GM04503 (cell line): ENCODE measurements at places on chromosomes 11 and 22.

DNA sequence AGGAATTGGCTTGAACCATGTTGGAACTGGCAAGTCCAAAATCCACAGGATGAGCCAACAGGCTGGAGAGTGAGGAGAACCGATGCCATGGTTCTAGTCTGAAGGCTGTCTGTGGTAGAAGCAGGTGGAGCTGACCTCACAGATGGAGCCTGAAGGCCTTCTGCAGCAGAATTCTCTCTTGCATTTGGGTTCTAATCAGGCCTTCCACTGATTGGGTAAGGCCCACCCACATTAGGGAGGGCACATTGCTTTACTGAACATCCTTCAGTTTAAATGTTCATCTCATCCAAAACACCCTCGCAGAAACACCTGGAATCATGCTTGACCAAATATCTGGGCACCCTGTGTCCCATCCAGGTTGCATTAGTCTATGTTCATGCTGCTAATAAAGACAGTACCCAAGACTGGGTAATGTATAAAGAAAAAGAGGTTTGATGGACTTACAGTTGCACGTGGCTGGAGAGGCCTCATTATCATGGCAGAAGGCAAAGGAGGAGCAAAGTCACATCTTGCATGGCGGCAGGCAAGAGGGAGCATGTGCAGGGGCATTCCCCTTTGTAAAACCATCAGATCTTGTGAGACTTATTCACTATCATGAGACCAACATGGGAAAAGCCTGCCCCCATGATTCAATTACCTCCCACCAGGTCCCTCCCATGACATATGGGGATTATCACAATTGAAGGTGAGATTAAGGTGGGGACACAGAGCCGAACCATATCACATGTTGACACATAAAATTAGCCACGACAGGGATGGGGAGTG, 15.9 kb downstream of the SMIM38 start:
- no peak for DNase-seq

DNA sequence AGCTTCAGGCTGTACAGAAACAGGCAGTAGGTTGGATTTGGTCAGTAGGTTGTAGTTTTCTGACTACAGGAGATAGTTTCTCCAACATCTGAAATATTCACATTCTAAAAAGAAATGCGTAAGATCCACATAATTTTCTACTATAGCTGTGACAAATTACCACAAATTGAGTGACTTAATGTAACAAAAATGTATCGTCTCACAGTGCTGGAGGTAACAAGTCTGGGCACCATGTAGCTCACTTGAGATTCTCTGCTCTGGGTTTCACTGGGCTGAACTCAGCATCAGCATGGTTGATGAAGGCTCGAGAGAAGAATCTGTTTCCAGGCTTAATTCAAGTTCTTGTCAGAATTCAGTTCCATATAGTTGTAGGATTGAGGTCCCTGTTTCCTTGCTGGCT, 350.9 kb upstream of the CCDC179 start:
- peak; percentile 37 for DNase-seq

GRCh38 chr11:134610116-134610910, 198.3 kb upstream of the B3GAT1 start:
- no peak for DNase-seq

- DNase-seq, result no peak
These were observed 33.4 kb upstream of the PISD start for GRCh38 chr22:31695423-31695822.

DNA sequence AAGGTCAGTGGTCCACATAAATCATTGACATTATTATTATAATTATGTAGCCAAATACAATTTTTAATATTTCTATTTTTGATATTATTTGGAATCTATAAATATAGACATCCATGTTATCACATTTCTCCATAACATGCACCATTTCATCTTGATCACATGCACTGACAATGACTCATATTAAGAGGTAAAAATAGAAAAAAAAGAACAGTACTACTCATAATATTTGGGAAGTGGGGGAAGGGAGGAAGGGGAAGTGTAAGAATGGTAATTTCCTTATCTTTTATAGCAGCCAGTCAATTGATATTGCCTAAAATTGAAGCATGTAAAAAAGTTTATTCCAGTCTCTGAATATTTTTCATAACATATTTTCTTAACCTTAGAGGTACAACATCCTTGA, 72.3 kb downstream of the ADM start:
- DNase-seq, result no peak

DNA sequence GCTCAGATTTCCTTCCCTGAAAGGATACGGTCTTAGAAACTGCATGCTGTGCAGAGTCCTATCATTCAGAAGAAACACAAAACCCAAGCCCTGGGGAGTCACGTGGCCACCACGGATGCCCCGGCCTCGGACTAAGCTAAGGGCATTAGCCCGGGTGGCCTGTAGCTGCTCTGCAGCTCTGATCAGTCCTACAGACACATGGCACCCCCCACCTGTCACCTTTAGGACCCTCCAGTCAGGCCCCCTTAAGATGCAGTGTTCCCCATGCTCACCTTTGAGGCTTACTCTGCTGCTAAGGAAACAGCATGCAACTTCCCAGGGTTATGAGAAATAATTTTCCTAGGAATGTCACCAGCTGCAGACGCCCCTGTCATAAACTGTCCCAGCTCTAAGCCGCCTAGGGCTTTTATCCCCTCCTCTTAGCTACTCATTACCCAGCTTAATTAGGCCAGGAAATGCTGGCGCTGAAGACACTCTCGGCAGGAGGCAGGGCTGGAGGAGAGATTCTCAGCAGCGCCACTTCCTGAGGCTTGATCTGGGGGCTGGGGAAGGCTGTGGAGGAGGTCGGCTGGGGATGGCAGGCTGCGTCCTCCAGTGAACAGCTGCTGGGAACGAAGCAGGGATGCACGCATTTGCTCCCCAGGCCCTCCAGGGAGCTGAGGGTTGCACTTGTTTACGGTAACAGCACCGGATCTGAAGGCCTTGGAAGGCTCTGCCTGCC, 47.2 kb upstream of the ADA2 start:
- DNase-seq, result no peak

DNA sequence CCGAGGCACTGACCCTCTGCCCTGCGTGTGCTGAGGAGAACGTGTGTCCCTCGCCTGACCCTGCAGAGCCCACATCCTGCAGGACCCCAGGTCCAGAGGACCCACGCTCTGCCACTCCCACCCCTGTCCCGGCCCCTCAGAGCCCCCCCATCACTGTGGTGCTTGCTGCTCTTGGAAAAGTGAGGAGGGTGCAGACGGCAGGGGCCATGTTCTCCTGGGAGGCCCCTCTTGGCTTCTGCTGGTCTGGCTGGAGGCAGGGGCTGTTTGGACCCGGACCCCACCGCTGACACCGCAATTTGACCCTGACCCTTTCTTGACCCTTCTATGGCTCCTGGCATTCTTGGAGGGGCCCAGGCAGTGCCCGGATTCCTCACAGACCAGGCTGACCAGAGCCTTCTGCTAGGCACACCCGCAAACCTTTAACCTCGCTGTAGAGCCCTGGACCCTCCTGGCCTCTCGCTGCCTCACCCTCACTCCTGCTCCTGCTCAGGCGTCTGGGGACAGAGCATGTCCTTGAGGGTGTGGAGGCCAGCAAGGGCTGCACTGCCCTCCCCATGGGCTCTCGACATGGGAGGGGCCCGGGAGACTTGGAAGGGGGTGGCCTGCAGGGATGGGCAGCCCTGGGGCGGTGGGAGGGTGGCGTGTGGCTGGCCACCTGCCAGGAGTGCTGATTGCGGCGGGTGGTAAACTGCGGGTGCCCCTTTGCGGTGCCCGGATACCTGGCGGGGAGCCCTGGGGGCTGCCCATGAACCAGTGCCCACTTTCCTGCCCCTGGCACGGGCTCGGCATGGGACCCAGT, 37.0 kb upstream of the MUC5AC start:
- DNase-seq, result no peak

DNA sequence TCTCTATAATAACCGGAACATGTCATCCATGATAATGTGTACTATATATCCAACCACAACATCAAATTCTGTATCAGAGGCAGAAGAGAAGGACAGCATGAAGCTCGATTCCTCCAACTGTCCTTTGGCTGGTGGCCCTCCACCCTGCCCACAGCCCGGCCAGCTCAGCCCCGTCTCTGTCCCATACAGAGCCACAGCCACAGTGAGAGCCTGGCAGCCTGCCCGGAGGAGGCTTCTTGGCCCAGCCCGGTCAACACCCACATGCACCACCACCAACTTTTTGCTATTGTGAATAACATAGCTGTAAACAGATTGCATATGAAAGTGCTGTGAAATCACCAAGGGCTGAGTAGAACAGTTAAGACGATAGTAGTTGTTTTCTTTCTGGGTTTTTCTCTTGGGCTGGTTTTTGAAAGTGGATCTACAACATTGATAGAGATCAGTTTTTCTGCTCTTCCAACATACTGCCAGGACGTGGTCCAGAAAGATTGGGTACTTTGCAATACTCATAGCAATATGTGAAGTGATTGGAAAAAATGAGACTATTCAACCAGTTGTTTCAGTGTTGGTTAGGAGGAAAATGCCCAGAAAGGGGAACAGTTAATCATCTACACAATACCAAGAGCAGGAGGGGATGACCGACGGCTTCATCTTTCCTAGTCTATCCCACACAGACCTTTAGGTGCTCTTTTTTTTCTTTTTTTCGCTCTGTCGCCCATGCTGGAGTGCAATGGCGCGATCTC, 6.9 kb upstream of the TUBA8 start:
- no peak for DNase-seq

DNA sequence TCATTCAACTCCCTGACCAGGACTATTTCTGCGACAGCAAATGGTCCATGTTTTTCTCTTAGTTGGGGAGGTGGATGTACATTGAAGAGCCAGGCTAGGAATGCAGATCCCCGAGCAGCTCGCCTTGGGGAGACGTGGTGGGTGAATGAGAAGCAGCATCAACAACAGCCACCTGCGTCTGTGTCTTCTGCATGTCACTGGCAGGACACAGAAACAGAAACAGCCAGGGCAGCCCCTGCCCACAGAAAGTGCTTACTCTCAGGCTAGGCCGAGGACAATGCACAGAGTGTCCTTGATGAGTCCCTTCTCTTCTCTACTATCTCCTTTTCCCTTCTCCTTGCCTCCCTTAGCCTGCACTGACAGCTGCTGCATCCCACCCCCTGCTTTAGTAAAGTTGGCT, 541.9 kb upstream of the CADM1 start:
- no peak for DNase-seq

DNA sequence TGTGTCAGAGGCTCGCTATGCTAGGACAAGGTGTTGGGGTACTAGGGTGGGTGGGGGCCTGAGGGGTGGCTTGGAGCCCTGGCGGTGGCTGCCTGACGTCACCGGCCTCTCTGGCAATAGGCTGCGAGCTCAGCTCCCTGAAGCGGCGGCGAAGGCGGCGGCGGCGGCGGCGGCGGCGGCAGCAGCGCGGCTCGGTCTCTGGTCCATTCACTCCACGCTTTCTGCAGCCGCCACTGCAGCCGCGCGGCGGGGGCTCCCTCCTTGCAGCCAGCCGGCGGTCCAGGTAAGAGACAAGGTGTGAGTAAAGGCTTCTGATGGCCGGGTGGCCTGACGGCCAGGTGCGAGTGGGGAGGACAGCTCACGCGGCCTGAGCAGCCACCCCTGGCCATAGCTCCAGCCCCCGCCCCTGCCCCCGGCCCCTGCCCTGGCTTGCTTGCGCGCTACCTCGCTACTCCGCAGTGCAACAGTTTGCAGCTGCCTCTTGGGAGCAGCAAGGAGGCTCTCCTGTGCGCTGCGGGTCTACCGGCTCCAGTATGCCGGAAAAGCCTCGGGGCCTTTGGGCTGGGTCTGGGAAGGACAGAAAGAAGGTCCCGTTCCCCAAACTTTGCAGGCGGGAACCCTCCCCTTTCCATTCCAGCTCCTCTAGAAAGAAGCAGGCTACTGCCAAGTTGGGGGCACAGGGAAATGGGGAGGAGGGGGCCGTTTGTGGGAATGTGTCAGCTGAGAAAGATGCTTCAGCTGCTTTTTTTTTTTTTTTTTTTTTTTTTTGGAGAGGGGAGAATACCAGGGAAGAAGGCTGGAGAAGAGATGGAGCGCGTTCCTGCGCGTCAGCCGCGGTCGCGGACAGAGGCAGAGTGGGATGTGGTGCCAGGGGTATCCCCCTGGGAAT, at the start of gene C11orf87:
TSS of gene C11orf87 (plus strand) at position 210 of the 889 bp plus-strand sequence. CDS start 1,444 bp downstream, outside the sequence.
- no peak for DNase-seq

DNA sequence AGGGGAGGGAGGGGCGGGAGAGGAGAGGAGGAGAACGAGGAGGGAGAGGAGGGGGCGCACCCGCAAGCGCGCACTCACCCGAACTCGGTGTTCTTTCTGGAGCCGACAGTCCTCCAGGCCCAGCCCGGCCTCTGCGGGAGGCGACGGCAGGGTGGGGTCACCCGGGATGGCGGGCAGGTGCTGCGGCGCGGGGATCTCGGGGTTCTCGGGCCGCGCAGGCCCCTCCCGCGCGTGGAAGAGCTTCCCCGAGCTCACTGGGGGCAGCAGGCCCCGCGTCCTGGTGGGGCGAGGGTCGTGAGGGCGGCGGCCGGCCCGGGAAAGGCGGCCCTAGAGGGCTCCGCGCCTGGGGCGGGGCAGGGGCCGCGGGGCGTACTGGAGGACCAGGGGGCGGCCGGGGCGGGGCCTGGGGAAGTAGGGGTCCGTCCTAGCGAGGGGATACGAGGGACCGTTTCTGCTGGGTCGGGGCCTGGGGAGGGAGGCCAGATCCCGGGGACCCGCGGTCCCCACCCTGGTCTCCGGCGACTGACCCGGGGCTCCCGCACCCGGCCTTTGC, 5.2 kb downstream of the LMNTD2 start:
- DNase-seq, result no peak

GRCh38 chr11:48063424-48063978, 83.1 kb downstream of the PTPRJ start:
- peak; percentile 99 for DNase-seq

- no peak for DNase-seq
These were observed 8.7 kb downstream of the CAPN5 start for GRCh38 chr11:77075425-77075905.

GRCh38 chr11:27443746-27444507, 28.7 kb downstream of the LGR4 start:
- no peak for DNase-seq

DNA sequence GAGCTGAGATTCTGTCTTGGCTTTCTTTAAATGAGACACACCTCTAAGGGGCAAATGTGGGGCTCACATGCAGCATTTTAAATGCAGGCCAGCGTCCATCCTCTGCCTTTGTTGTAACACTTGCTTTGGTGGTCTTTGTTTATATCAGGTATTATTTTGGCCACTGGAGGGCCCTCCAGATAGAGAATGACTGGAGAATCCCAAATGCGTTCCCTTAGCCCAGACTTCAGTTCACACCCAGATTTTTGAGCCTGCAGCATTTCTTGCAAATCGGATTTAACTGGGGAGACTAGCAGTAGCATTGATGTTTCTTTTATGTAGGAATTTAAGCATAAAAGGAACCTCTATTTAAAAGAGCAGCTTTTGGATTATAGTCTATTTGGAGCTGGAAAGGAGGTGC, 200.2 kb upstream of the SORL1-AS1 start:
- DNase-seq, result no peak

GRCh38 chr22:36756746-36757655, 18.9 kb downstream of the IFT27 start:
- no peak for DNase-seq

DNA sequence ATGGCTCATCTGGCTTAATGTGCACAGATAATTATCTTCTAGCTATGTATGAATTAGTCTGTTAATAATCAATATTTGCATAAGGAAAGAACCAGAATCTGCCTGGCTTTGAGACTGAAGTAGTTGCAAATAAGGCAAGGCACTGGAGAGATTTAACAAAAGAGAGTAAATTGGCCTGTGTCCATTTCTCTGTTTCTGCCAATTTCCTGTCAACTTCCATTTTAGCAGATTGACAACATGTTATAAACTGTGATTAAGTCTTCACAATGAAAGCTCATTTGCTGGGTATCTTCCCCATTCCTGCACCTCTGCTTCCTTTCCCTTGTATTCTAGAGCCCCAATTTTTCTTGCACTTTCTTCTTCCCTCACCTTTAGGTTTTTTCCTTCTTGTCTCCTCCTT, 5.3 kb upstream of the TMEM123 start:
- no peak for DNase-seq

GRCh38 chr11:130523609-130524008, 75.2 kb downstream of the ADAMTS15 start:
- peak; percentile 76 for DNase-seq
